ENCODE measurements at places on chromosomes 12 and 14. TPM values are rescaled to one million over a fixed set of nuclear protein-coding genes. Genes with fewer than 3 reads are reported as not detected.

- no peak for DNase-seq
Observed at GRCh38 chr12:52439845-52440244, 5.7 kb upstream of the KRT75 start.

- DNase-seq: no peak
Observed at GRCh38 chr12:94336211-94336925, 123.3 kb downstream of the CEP83 start.

DNA sequence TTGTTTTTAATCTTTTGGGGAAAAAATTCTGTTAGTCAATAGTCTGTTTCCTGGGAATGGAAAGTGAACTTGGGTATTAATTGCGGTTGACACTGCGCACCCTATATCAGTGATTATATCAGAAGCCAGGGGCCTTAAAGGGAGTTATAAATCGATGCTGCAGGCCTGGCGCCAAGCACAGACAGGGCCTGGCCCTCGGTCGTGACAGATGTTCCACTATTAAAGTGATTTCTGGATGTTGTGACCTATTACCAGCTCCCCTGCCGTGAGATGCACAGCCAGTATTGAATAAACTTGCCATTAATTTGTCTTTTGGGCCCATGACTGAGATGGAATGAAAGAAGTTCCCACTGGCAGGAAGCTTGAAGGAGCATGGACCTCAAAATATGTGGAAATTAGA, 45.1 kb upstream of the KITLG start:
- DNase-seq: no peak

GRCh38 chr14:79375356-79375755, 835.9 kb downstream of the DIO2 start:
- no peak for DNase-seq

ASCL1 gene
- total RNA-seq: not detected

GRCh38 chr12:105204916-105205315, 31.1 kb downstream of the APPL2 start:
- no peak for DNase-seq

- peak; percentile 80 for DNase-seq
Observed at GRCh38 chr14:104800771-104801519, at the start of gene ZBTB42. TSS of gene ZBTB42 (plus strand) at chr14:104801101. CDS start at chr14:104801198, 97 bp downstream.

SMOC1 gene
- not detected for total RNA-seq

GRCh38 chr14:39383741-39384140, 48.5 kb downstream of the FBXO33 start:
- no peak for DNase-seq

SLCO1B3 gene
- total RNA-seq: 3.2 TPM

DNA sequence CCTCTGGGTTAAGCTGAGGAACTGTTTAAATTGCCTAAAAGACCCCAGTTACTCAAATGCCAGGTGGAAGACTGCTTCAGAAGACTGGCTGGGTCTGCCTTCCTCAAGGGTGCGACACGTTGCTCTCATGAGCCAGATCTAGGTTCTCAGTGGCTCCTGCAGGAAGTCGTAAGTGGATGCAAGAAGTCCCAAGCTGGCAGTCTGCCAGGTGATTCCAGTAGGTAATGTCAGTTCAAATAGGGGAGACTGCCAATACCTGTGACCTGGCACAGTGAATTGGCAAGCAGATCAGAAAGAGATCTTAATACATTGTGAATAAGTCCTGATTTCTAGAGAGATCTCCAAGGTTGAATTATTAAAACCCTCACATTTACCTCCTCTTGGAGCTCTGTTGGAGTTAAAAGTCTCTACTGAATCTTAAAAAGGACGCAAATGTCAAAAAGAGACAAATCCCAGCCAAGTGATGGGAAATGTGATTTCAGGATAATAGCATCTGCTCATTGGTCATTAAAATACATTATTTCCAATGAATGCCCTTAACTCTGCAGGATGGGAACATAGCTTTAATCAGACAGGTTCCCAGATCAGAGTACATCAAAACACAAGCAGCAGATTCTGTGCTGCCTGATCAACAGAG, 98.8 kb upstream of the FRMD6 start:
- peak; percentile 45 for DNase-seq

DNA sequence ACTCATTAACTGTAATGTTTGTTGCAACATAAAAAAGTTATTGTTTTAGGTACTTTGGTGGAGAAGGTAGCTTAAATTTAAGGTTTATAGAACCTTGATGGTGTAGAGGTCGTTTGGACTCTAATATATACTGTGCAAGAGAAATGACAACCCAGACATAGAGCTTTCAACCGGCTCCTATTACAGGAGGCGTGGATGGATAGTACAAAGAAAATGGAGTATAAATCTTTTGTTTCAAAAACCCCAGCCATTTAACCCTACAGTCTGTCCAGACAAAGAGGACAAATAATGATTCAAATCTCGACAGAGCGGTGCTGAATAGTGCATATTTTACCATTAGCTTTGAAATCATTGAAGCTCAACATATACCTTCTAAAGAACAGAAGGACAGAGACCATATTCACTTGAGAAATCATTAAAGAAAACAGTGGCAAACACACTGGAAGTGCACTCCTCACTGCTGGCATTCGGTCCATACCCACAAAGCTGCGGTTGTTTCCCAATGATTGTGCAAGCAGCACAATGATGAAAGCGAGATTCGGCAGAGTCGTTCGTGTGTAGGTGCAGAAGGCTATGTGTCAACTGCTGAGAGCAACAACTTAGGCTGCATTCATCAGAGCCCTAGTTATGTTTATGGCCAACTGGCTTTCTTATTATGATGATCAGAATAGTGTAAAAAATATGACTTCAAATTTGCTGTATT, 688.6 kb downstream of the NOVA1 start:
- no peak for DNase-seq

CLEC4D gene
- total RNA-seq: not detected

LUM gene
- total RNA-seq: 0.10 TPM

MIP gene
- total RNA-seq: 0.15 TPM

DNA sequence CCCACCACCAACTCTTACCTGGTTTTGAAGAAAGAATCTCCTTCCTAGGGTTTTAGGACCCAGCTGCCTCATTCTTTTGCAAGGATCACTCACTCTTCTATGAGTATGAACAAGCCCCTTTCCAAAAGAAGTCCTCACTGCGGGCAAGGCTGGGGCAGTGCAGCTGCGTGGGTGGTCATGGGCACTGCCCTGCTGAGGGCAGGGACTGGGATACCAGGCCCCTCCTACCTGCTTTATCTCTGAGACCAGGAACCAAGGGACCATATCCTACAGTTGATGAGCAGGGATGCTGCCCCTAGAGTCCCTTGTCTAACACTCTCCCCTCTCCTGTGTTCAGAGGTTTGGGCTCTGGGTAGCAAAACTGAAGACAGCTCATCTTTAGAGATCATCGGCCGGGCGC, 20.5 kb downstream of the HPD start:
- DNase-seq: no peak

DNA sequence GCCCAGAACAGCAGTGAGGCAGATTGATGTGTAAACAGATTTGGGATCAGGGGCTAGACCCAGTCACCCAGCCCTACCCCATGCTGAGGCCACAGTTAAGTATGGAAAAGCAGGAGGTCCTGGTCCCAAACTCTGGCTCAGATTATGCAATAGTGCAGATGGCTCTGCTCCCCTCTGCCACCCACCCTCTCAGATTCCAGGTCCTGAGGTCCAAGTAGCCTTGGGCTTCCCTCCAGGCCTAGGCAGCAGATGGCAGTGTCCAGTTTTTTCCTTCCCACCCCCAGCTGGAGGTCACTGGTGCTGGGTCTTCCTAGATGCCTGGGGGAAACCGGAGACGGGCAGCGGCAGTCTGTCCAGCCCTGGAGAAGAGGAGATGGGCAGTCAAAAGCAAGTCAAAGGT, 2.8 kb upstream of the DHH start:
- no peak for DNase-seq

DNA sequence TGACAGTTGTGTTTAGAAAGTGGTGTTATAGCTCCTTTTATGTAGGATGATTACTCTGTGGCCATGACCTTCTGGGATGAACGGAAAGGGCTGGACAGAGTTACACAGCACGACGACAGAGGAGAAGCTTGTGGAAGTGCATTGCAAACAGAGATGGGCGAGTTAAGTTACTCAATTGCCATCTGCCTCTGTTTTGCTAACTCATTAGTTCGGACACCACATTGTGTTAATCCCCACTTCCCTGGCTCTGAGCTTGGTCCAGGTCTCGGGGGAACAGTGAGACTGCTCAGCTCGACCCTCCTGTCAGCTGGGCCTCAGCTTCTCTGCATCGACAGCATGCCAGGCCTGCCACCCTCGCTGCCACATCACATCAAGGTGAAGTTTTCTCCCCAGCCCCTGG, 408.0 kb downstream of the ZFP36L1 start:
- DNase-seq: no peak

PIWIL1 gene
- not detected for total RNA-seq

DNA sequence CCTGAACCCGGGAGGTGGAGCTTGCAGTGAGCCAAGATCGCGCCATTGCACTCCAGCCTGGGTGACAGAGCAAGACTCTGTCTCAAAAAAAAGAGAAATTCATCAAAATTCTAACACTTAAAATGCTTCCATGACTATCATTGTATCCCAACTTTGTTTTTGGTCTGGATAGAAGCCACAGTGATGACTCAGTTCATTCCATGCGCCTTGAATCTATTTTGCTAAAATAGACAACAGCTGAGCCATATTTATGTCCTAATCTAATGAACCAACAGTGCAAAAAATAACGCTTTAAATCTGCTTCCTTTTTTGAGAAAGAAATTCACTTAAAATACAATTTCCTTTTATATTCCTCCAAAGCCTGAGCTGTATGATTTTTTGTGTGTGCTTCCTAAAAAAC, 23.2 kb upstream of the BICD1 start:
- DNase-seq: no peak

KRT82 gene
- total RNA-seq: not detected

DNA sequence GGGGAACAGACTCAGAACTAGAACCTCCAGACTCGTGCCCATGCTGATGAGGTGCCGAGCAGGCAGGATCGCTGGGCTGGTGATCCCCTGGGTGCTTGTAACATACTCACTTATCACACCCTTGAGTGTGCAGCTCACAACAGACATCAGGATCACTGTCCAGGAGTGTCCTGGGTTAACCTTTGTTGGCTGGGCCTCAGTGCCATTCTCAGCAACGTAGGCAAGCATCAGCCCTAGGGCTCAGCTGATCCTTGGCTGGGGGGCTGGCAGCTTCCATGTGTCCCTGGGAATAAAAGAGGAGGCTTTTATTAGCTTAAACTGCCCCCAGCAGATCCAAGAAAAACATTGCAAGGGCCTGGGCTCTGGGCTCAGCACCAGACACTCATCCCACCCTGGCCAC, 1.6 kb downstream of the TMEM229B start:
- no peak for DNase-seq

DNA sequence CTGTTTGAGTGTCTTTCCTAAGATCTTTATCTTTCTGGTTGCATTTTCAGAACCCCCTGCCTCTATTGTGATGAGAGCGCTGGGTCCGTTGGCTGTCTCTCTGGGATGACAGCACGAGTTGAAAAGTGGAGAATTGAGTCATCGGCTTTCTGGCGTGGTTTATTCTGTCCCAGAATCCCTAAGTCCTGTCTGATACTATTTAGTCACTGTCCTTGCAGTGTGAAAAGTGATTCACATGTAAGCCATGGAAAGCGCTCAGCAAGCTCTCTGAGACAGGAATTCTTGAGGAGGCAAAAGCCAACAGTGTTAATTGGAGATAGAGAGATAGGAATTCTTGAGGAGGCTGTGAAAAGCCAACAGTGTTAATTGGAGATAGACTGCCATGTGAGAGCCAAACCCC, 121.7 kb downstream of the CHST11 start:
- DNase-seq: no peak

DNA sequence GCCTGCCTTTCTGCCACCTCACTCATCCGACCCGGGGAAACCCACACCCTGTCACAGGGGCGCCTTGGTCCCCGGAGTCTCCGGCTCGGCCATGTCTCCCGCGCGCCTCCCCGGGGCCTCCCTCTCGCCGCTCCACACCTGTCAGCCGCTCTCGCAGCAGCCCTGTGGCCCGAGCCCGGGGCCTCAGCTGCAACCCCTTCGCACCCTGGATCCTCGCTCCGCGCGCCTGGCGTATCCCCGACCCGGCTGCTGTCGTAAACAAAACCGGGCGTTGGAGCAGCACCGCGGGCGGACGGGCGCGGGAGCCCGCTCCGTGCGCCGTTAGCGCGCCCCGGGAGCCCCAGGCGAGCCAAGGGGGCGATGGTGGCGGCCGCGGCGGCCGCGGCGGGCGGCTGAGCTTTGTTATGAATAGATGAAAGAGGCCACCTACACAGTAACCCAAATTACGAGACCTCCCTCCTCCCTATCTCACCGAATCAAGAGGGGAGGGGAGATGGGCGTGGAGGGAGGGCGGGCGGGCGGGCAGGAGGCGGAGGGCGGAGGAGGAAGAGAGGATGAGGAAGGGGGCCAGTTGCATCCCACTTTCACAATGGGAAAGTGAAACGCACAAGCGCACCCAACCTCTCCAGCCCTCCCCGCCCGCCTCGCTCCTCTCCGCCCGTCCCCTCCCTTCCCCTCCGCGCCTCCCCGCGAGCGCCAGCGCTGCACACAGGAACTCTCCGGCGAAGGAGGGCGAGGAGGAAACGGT, at the start of gene PLXNC1:
Gene PLXNC1, plus strand, starts transcription at position 587 of the 748 bp plus-strand sequence. CDS start 395 bp downstream, outside the sequence.
- no peak for DNase-seq

GRCh38 chr12:22461786-22462185, 82.6 kb downstream of the C2CD5 start:
- no peak for DNase-seq

Data from HT-29 (cell line).